ENCODE measurements at places on chromosomes 5 and 9. TPM values are rescaled to one million over a fixed set of nuclear protein-coding genes. Genes with fewer than 3 reads are reported as not detected.

DNA sequence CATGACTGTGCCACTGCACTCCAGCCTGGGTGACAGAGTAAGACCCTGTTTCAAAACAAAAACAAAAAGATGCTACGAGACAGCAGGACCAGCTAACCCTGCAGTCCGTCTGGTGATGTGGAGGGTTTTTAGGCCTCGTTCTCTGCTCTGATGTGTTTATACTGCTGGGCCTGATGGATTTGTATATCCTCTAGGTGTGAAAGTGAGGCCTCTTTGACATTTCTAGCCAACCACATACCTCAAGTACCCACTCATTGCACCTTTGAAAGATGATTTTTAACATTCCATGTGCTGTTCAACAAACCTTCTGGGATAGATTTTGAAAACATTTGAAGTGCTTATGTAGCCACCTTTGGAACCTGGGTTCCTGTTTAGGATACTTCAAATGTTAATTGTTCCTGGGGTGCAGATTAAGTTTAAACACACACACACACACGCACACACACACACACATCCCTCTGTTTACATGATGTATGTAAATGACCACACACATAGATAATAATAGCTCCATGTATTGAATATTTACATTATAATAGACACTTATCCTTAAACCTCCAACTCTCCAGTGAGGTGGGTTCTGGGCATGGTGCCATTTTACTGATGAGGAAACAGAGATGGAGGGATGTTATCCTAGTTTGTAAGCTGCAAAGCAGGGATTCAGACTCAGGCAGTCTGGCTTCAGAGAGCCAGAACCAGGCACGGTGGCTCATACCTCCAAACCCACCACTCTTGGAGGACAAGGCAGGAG is 48.8 kb upstream of the GOLPH3 start:
- no peak for DNase-seq

DNA sequence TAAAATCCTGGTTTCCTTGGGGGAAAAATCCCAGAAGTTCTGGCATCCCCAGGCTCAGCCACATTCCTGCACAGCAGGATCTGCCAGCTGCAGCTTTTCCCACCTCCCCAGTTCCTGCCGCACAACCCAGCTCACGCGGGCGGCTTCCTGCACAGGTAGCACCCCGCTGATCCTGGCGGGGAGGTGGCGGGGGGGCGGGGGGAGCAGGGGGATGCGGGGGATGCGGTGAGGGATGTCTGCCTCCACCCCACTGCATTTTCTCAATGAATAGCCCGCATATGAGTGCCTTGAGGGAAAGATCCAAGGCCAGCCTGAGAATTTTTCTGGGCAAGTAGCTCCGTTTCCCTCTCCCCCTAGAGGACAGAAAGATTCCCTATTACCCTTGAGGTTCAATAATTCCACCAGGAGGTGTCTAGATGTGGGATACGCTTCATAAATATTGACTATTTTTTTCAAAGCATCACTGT is 21.1 kb downstream of the GFPT2 start:
- no peak for DNase-seq

The TMOD1 gene
- 1.8 TPM for polyA plus RNA-seq

GRCh38 chr5:74866596-74867162 is 492 bp upstream of the FAM169A start:
- DNase-seq = no peak

DNA sequence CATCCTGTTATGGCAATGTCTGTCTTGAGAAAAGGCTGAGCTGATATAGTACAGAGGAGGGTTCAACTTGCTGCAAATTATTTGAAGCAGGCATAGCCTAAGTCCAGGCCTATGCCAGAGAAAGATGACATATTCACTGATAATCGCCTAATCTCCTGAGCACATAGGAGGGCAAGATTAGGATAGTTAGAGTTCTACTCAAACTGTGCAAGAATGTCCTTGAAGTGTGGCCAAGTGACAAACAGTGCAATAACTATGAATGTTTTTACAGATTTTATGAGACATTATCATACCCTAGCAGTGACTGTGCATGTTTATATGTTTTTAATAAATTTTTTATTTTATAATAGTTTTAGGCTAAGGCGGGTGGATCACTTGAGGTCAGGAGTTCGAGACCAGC is 96.2 kb downstream of the TSSK1B start:
- DNase-seq = no peak
